ENCODE measurements at places on chromosomes 7 and 10. TPM values are rescaled to one million over a fixed set of nuclear protein-coding genes. Genes with fewer than 3 reads are reported as not detected.

DNA sequence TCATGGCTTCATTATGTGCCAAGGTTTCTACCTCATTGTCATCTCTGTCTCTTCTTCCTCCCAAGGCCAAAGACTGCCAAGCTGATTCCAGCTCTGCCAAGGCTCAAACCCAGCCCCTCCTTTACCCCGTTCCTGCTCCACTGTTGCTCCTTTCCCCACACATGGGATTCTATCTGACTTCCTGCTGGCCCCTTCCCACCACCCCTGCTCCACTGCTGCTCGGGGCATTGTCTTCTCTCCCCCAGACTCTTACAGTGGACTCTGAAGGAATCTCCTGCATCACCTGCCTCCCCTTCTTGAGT is 86.3 kb downstream of the COBL start:
- no peak for DNase-seq

DNA sequence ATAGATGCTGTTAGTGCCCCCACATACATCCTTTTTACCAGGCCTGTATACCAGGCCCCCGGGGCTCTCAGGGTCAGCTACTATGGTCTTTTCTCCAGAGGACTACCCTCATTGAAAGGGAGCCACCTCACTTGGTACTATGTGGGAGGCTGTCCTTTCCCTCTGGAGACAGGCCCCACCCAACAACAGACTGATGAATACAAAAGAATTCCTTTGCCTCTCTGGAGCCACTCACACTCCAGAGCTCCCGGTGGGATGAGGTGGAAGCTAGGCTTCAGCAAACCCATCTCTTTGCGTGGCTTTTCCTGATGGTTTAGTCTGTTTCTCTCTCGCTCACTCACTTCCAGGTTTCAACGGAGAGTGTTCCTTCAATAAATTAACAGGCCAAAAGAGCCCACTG is 30.3 kb downstream of the ANKMY2 start:
- DNase-seq = no peak

DNA sequence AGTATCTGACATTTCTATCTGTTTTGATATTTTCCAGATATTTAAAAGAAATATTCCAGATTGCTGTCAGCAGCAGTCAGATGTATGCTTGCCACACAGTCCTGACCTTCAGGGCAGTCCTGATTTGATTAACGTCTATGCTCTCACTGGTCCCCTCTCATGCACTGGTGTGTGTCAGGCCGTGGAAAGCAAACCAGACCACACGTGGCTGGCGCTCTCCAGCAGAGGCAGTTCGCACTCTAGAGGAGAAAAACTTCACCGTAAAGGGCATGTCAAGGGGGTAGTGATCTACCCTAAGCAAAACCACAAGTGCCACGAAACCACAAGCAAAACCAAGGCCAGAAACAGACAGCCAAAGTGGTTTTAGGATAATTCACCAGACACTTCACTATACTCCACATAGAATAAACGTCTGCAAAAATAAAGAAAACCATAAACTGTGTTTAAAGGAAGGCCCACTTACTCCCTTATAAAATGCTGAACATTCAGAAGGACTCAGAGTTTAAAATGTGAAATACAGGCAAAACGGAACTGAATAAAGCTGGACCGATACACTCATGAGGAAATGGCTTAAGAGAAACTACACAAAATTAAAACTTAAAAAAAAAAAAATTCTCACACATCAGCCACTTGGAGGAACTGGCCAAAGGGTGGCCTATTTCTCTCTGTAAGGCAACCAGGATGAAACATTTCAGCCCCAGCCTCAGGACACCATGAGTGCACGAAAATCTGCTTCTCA is 26.4 kb downstream of the PARP12 start:
- no peak for DNase-seq

DNA sequence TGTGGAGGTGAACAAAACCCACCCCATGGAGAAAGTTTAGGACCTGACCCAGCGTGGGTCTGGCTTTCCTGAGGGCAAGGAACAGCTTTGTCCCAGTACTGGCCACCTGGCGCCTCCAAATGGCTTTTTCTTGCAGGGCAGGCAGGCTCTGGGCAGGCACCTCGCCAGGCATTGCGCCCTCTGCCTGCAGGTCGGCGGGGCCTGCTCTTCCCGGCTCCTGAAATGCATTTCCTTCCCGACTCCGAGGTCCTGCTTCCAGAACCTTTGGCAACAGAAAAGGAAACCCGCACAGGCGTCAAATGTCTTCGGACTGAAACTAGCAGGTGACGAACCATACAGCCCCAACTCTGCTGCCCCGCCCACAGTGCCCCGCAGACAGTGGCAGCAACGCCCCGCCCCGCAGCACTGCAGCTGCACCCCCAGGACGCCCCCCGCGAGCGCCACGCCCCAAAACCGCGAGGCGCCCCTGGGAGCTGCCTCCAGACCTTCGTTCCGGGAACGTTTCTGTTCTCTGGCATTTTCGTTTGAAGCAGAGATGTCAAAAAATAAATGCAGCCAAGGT is 65.5 kb downstream of the C10orf143 start:
- no peak for DNase-seq

DNA sequence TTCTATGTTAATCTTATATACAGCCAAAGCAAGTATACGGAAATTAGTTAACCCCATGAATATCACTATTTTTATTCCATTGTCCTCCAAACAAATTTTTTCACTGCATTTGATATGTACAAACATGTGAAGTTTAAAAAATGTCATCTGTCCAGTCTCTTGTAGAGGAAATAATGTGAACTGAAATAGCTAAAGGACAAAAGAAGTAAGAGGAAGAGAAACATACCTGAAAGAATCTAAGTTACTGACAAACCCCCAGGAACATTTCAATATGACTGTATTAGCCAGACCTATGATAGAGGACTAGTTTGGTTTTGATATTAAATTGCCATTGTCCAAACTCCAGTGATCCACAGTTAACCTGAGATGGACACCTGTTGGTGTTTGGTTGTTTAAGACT is 80.6 kb downstream of the NRCAM start:
- DNase-seq = no peak

The LRGUK gene
- polyA plus RNA-seq = 0.19 TPM

The FAM107B gene
- polyA plus RNA-seq = 122 TPM

The ITIH5 gene
- 23.3 TPM for polyA plus RNA-seq

The ZNF138 gene
- polyA plus RNA-seq = 6.3 TPM

All from kidney (tissue), 22 donors.